ENCODE measurements at places on chromosomes 4 and X.

- DNase-seq, result peak; percentile 38
Observed at GRCh38 chr4:128287141-128287870, at the start of gene PGRMC2. Gene PGRMC2 (minus strand): TSS chr4:128287813. CDS start chr4:128287790, 23 bp downstream.

GRCh38 chr4:150591904-150592303, 10.0 kb downstream of the MAB21L2 start:
- DNase-seq, result no peak

GRCh38 chr4:157004279-157005161, 32.9 kb upstream of the PDGFC start:
- DNase-seq, result no peak

DNA sequence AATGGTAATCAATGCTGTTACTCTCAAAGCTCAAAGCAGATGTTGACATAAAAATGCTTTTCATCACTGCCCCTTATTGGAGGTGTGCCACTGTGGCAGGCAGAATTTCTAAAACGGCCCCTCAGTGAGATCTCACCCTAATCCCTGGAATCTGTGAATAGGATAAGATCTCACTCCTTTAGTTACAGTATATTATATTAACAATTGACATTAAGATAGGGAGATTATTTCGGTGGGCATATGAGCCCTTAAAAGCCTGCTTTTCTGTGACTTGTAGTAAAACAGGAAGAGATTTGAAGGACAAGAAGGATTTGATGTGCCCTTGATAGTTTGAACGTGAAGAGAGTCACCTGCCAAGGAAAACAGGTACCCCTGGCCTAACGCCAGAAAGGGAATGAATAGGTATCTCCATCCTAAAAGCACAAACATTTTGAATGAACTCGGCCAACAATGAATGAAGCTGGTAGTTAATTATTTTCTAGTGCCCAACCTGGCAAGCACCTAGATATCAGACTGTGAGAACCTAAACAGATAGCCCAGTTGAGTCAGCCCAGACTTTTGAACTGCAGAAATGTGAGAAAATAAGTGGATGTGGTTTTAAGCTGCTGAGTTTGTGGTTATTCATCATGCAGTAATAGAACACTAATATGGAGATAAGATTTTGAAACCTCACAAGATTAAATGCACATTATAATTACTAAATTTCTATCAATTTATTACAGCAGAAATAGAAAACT, 881.6 kb downstream of the PCDH18 start:
- no peak for DNase-seq

DNA sequence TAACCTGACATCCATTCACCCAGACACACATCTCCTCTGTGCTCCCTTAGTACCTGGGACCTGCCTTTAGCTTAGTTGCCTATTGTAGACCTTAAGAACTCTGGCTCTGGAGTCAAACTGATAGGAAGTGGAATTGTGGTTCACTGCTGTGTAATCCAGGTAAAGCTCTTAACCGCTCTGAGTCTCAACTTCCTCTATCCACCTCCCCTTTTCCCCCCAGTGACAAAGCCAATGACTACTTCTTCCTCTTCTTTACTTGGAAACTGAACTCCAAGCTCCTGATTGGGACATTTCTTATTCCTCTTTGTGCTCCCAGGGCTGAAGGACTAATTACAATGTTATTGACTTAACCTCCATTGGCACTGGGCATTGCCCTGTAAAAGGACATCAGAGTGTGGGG, 94.1 kb downstream of the DRD5 start:
- DNase-seq, result no peak

GRCh38 chr4:137644201-137644600, 111.9 kb upstream of the PCDH18 start:
- no peak for DNase-seq

DNA sequence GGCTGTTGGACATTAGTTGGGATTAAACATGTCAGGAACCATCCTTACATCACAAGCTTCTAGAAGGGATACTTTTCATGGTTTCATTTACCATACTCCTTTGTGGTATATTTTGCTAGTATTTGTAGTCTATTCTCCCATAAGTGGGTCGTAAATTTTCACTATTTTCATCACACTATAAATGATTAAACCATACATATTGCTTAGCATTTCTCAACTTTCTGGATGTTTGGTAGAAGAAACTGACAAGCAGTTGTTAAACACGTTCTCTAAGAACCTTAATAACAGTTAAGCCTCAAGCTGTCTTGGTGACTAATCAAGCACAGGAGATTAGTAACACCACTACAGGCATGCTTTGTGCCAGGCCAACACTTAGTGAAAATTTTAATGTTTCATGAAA, 375.5 kb downstream of the NAF1 start:
- no peak for DNase-seq

DNA sequence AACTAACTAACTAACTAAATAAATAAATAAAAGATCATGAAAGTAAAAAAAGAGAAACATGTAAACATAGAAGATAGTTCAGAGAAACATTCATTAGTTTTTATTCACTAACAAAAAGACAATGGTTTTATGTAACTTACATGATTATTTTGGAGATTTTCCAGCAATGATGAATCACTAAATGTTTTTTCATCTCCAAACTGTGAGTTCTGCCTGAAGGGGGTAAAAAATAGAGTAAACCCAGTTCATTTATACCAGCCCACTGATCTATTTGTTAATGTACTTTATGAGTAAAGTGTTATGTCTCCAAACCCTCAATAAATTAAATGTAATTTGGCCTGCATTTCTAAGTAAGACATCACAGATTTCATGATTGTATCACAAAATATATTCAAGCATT, 101.1 kb downstream of the ATP8A1 start:
- DNase-seq, result no peak

DNA sequence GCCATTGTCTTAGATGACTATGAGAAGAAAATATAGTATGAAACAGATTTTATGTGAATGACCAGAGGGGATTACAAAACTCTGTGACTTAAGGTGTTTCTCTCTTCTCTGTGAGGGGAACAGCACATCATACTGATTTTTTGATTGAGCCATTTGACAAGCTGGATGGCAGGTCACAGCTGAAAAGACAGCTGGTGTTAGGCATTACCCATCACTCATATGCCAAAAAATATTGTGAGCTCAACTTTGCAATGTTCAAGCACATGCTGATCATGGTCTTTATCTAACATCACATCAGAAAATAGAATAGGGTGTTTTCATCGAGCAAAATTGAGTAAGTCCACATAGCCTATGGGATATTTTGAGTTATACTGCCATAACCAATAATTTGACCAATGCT, 86.7 kb upstream of the TECRL start:
- no peak for DNase-seq

DNA sequence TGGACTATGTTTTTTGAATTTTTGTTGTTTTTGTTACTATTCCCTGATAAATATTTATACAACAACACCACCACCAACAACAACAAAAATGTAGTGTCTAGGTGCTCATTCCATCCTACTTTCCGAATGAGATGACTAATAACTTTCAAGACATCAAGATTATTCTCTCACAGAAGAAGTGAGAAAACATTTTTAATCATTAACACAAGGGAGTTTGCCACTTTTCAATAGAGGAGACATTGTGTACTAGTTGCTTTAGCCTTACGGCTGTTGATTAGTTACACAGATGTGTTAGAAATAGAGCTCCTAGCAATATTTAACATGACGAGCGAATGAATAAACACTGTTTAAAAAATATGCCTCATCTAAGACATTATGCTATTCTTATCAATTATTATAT, 898.8 kb downstream of the C4orf33 start:
- DNase-seq, result no peak

- no peak for DNase-seq
Observed at GRCh38 chrX:68929332-68930150, 100.7 kb downstream of the EFNB1 start.

DNA sequence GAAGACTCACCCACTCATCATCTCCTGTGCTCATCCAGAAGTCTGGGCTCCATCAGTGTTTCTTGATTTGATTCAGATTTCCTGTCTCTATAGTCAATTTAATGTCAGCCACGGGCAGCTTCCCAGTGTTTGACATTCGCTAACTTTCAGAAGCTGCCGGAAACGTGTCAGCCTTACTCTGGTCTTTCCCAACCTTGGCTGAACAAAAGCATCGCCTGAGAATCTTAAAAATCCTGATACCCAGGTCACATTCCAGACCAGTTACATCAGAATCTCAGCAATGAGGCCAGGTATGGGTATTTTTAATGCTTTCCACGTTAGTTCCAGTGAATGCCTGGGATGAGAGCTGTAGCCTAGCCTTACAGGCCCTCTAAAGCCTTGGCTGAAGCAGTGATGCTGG, 233.8 kb downstream of the FRMPD4 start:
- no peak for DNase-seq

DNA sequence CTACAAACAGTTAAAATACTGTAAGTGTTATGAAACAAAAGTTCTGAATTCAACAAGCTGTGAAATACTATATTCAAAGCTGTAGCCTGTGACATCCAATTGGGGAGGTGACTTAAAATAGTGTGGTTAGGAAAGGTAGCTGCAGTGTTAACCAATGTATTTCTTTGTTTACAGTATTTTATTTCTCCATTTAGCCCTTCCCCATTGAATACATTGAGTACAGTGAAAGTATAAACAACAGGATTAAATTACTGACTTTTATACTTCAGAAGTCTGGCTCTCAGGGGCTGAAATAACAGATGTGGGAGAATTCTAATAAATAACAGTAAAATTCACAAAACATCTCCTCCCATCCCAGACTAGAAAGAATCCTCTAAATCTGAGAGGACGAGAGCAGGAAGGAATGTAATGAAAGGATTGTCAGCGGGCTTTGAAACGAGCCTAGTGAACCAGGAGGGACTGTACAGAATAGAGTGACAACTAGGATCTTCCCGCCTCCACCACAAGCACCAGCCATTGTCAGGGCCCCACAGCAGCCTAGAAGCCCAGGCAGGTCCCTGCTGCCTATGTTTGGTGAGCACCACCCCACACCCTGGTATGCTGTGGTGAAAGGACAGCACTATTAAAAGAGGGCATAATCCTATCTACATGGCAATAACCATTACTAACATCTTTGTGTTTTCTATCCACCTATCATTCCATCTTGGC, 73.7 kb downstream of the SPCS3 start:
- DNase-seq, result no peak

DNA sequence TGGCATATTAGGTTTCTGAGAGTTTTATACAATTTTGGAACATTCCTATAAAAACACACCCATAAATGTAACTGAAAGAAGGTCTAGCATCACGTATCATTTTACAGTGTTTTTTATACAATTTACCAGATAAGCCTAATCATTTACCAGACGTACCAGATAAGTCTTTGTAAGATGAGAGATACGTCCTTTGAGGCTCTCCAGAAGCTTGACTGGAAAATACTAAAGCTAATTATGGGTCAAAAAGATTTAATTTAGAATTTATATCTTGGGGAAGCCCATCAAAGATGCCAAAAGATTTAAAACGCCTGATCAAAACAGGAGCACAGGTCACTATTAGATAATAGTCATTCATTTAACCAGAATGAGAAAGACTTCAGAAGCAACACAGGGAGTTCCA, 55.0 kb downstream of the RGS12 start:
- no peak for DNase-seq

DNA sequence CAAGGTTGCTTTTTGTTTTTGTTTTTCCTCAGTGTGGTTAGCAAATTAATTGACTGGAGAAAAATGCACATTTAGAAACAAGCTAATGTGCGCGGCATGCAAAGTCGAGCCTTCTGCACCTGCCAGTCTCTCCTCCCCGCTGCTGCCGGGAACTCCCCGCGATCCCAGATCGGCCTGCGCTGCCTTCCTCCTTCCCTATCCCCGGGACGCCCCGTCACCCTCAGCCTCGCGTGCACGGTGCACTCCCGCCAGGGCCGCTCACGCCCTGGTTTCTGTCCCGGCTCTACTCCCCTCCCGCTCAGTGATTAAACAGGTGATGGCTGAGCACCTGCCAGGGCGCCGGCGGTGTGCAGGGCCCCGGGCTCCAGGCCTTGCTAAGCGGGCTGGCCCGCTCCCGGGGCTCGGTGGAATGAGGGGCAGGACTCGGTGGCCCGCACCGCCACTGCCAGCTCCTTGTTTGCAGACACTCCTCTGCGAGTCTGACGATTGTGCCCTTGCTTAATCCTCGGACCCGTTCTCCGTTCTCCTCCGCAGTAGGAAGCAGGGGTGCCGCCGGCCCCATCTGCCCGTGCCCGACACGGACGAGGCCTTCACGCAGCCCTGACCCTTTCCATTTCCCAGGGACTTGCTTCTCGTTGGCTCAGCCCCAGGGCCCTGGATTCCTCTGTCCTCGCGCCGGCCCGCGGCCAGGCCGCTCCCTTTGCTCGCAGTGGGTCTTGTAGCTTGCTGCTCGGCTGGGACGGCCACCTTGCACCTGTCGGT, 143.4 kb downstream of the TRIML1 start:
- no peak for DNase-seq

- DNase-seq, result no peak
Observed at GRCh38 chr4:174037631-174038030, 245.8 kb downstream of the FBXO8 start.

DNA sequence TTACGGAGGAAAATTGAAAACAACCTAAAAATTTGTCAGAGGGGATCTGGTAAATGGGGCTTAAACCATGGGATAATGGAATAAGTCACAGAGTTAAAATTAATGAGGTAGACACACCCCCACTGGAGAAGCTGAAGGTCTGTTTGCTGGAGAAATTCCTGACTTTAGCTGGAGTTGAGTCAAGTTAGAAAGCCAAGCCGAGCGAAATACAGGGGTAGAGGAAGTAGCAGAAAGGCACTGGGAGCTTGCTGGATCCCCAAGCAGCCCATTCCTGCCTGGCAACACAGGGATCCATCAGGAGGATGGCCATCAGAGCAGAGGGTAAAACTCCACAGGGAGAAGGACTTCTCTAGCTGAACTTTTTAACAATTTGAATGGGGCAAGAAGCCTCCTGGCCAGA, 163.8 kb downstream of the ATRX start:
- no peak for DNase-seq

GRCh38 chr4:105558277-105558676, 5.9 kb downstream of the ARHGEF38 start:
- no peak for DNase-seq

GRCh38 chr4:155666344-155667221, at the start of gene GUCY1A1:
Gene GUCY1A1 (plus strand): TSS chr4:155666848. CDS start chr4:155696868, 30,020 bp downstream.
- no peak for DNase-seq

DNA sequence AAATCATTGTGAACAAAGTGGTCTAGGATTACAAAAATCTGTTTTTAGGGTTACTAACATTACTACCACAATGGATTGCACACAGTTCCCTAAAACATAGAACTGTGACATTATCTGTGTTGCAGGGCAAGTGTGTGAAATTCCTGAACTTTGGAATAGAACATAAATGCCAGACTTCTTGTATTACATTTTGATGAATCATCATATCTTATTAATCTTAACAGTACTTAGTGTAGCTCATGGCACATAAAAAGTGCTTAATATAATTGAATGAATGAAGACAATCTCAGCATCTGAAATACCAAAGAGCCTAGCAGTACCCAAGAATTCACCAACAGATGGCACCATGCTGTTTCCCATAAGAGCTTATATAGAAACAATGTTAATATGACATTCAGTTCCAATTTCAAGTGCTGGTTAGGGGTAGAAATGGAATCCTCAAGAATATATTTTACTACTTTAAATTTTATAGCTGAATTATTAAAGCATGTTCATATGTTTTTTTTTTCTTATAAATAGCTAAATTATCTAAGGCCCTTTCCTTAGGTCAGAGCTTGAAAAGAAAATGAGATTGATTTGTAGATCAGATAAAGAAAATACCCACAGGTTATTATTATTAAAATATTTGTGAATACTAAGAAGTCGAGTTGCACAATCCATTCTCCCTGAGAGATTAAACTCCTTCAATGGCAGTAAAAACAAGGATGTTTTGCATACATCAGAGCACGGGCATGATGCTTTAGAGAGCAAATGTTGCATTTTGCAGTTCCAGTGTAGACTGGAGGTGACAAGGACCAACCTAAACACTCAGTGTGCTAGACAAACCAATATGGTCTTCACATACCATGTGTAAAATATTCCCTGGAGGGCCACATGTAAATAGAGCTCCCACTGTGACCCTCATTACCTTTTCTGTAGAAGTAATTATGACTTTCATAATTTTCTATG, 25.7 kb upstream of the SHISA3 start:
- DNase-seq, result no peak

Data from K562 (cell line).